ENCODE measurements at places on chromosomes 6 and 20.

DNA sequence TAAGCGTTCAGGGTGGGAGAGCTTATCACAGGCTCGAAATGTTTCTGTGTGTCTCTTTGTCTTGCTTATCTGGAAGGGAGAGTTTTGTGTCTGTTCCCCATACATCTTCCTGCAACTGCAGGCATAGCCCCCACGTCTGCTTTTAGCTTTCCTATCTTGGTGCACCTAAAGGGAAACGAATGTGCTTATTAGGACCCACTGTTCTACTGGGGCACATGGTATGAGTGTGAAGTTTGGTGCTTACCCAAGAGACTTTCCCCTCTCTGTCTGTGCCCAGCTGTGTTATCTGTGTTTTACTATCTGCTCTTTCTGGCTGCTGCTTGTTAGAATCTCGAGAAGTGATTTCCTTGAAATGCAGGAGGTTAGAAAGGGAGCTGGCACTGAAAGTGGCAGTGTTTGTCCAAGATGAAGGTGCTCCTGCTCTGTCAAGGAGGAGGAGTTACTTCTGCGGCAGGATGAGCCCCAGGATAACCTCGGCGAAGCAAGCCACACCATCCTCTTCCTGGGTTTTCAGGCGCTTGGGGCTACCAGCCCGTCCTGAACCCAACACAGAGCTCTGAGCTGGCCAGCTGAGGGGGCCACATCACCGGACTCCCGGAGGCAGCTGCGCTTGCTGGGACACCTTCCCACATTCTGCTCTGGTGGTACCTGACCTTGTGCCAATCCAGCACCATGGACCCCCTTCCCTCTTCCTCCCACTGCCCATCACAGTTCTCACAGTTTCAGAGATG lies 23.4 kb downstream of the DYNLT1 start:
- DNase-seq, result no peak

DNA sequence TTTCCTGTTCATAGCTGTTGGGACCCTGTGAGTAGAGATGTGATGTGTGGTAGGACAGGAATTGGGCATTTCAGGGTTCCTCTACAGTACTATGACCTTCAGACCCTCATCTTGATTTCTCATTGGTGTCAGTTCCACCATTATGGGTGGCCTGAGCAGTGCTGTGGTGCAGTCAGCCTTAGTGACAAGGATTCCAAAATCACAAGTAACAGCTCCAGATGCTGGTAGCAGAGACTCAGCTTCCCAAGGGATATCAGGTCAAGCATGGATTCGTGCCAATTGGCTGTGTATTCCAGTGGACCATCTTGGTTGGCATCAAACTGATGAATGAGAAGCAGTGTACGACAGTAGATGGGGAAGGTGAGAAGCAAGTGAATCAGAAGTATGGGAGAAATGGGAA lies 3.8 kb downstream of the SMIM26 start:
- no peak for DNase-seq

DNA sequence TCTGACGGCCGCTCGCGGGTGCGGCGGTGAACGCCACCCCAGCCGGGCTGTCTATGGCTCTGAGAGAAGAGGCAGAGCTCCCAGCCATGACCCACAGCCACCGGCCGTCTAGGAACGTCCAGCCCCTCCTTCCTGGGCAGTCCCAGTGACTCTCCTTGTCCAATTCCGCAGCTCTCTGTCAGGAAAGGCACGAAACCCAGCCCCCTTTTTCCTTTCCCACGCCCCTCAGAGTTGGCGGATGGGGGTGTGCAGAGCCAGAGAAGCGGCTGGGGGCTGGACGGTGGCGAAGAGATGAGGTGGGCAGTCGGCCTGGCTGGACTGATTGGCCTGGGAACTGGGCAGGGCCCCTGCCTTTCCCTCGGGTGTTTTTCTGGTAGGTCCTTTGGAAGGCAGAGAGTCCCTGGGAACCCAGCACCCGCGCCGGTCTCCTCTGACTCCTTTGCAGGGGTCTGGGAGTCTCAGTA lies 1.5 kb downstream of the EBF4 start:
- DNase-seq, result no peak

- DNase-seq, result no peak
Measured at GRCh38 chr6:12333128-12333527, 43.0 kb downstream of the EDN1 start.

GRCh38 chr6:122861594-122861993 lies 72.5 kb downstream of the SMPDL3A start:
- no peak for DNase-seq

DNA sequence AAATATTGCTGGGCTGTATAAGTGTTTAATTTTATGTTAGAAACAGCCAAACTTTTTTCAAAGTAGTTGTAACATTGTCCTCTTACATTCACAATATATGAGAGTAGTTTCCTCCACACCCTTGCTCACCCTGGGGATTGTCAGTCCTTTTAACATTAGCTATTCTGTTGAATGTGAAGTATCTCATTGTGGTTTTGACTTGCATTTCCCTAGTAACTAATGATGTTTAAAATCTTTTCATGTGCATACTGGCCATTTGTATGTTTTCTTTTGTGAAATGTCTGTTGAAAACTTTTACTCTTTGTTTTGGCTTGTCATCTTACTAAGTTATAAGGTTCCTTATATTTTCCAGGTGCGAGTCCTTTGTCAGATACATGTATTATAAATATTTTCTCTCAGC lies 32.9 kb downstream of the TRIM38 start:
- DNase-seq, result no peak

GRCh38 chr6:44670146-44670545 lies 282.6 kb downstream of the CDC5L start:
- DNase-seq, result no peak

DNA sequence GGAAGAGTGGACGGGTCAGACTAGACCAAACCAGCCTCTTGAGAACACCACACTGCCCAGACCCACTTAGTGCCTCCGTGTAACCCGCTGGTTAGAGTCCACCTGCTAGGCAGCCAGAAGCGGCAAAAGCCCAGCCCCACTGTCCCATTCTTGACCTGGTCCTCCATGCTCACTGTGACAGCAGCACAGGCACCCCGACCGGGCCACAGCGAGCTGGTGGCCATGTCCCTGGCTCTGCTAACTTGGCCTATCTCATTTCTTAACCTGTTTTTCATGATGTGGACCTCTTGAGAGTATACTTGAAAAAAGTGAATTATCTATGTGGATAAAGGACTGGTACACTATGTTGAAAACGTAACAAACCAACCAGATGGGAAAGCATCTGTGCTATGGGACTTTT lies 44.9 kb upstream of the TMEM181 start:
- no peak for DNase-seq

DNA sequence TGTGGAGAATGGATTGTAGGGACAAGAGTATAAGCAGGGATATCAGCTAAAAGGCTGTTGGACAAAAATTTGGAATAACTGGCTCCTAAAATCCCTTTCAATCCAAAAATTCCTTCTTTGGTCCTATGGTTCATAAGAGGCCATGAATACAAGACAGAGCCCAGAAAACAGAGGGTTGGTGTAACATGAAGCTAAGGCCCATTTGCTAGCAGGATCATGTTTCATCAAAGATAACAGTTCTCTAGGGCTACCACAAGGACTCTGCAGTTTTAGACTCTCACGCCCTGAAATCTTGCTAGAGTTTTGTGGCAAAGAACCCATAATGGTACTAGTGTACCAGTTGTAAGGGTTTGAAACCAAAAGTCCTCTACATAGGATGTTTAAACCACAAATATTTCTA lies 327.8 kb upstream of the TBX18 start:
- DNase-seq, result no peak

GRCh38 chr20:60863548-60863947 lies 388.5 kb upstream of the CDH4 start:
- no peak for DNase-seq

DNA sequence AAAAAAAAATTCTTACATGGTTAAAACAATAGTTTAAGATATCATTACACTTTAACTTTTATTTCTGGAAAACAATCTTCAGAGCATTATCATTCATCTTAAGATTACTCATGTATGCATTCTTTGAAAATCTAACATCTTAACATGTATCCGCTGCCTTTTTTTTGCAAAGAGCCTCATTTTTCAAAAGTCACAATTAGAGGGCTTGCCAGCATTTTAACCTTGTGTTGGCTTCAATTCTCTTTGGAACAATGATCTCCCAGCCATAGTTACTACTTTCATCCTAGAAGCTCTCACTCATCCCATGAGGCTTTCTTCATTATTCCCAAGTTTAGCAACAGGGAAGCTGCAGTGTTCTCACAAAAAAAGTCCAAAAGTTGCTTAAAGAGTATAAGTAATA lies 330.8 kb downstream of the BCKDHB start:
- DNase-seq, result no peak

- DNase-seq, result no peak
Measured at GRCh38 chr20:31809661-31810060, 9.5 kb upstream of the MYLK2 start.

DNA sequence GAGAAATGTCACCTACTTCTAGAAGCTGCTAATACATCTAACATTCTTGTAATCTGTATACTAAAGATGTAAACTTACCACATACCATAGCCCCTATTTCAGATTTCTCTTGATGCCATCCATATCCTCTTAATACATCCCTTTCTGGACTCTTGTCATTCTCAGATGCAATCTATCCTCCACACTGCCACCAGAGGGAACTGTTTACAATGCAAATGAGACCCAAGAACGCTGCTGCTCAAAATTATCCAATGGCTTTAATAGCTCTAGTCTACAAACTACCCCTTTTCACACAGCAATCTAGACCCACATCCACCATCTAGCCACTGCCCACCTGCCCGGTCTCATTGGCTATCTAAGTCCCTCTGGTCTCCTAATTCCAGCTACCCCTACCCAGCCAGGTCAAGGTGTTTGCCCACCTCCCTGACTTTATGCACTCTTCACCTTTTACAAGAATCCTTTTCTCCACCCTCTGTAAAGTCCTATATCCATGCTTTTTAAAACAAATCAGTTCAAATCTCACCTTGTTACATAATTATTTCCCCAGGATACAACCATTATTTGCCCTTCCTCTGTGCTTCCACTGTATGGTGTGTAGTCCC lies 14.8 kb downstream of the FAXC start:
- peak; percentile 40 for DNase-seq

GRCh38 chr20:62294516-62294915 lies 8.3 kb upstream of the ADRM1 start:
- DNase-seq, result no peak

- no peak for DNase-seq
Measured at GRCh38 chr6:136526196-136526930, 23.9 kb downstream of the MAP7 start.

DNA sequence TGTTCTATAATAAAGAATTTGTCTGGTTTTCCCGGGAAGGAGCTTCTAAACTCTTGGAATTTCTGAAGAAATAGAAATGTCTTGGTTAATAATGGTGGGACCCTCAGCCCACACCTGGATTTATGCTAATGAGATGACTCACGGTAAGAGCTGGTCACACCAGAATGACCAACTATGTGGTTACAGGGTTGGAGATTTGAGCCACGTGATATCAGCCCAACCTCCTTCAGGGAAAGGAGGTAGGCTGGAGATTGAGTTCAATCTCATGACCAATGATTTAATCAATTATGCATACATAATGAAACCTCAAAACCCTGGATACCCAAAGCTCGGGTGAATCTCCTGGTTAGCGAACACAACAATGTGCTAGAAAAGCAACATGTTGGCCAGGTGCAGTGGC lies 22.1 kb upstream of the CDKN1A start:
- no peak for DNase-seq

- DNase-seq, result no peak
Measured at GRCh38 chr20:57444394-57445048, 53.3 kb downstream of the RBM38 start.

DNA sequence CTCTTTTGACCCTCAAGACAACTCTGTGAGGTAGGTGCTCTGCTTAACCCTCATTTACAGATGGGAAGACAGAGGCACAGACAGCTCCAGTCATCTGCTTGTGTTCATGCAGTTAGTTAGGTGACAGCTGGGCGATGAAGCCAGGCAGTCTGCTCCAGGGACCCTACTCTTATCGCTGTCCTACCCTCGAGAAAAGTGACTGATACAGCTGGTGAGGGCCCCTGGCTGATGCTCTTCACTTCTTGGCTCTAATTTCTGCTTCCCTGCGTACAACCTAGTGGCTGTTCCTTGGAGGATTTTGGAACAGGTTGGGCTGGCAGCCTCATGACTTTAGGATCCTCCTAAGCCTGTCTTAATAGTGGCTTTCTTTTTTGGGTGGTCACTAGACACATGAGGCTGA lies 9.1 kb upstream of the TJAP1 start:
- DNase-seq, result no peak

GRCh38 chr6:111841822-111842221 lies 31.4 kb downstream of the FYN start:
- no peak for DNase-seq

DNA sequence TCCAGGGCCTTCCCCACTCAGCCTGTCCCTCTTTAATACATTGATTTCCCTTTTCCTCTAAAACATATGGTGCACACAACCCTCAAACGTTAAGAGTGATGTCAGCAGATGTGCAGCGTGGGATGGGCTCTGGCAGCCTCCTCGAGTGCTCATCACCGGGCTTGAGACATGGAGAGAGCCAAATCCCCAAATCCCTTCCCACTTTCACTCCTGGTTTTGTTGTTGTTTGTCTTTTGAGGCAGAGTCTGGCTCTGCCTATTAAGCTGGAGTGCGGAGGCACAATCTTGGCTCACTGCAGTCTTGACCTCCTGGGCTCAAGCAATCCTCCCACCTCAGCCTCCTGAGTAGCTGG lies 5.8 kb upstream of the PLTP start:
- DNase-seq, result no peak

- peak; percentile 15 for DNase-seq
Measured at GRCh38 chr6:89675949-89676748, 37.6 kb upstream of the LYRM2 start.

- no peak for DNase-seq
Measured at GRCh38 chr20:63348828-63349515, 12.2 kb downstream of the CHRNA4 start.

GRCh38 chr6:42418724-42419123 lies 33.0 kb downstream of the TRERF1 start:
- no peak for DNase-seq

- no peak for DNase-seq
Measured at GRCh38 chr6:139436200-139436956, 61.9 kb upstream of the CITED2 start.

- DNase-seq, result no peak
Measured at GRCh38 chr6:123967905-123968304, 164.2 kb downstream of the NKAIN2 start.

DNA sequence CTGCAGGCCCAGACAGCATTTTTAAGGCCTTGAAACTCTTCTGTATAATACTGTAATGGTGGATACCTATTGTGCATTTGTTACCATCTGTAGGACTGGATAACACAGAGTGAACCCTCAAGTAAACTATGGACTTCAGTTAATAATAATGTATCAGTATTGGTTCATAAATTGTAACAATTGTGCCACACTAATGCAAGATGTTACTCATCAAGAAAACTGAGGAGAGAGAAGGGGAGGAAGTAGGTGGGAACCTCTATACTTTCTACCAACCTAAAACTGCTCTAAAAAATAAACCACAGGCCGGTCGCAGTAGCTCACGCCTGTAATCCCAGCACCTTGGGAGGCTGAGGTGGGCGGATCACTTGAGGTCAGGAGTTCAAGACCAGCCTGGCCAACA lies 10.8 kb downstream of the MAPK13 start:
- DNase-seq, result no peak

GRCh38 chr6:133191323-133191722 lies 49.8 kb upstream of the EYA4 start:
- DNase-seq, result no peak

Measured in HFF-Myc (cell line).